ENCODE measurements at places on chromosomes 12 and 14.

GRCh38 chr14:94394581-94395207 lies 6.3 kb upstream of the SERPINA1 start:
- DNase-seq, result peak; percentile 4

- DNase-seq, result no peak
These were observed 10.7 kb downstream of the KRT80 start for GRCh38 chr12:52180971-52181628.

- DNase-seq, result no peak
These were observed 530 bp upstream of the NYNRIN start for GRCh38 chr14:24398293-24398652.

- DNase-seq, result no peak
These were observed 157.1 kb upstream of the ARHGAP5 start for GRCh38 chr14:31920001-31920400.

DNA sequence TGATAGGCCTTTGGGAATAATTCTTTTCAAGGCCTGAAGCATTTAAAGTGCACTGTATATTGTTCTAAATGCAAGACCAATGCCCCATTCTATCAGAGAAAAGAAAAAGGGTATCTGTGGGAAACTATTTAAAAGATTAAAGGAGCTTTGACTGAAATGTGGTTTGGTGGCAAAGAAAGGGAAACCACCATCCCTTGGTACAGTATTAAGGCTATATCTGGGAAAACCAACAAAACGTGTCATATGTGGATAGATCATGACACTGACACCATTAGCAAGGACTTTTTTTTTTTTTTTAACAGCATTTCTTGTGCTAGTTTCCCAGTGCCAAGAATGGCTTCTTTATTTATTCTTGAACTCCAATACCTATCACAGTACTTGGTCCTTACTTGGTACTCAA lies 890.7 kb downstream of the DIO2 start:
- no peak for DNase-seq

DNA sequence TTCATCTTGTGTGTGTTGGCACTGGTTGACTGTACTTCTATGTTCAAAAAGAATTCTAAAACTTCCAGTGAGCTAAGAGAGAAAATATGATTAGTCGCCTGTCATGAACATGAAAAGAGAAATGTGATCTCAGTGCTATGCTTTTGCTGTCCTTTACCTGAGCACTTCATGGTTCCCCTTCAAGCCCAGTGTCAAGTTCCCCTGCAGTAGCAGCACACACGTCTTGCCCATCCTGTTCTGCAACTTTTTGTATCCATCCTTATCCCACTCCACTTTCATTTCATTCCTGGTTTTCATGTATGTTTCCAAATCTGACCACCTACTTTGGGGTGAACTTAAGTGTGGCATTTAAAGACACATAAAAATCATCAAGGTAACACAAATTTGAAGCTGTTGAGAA lies 848.0 kb upstream of the USP15 start:
- no peak for DNase-seq

DNA sequence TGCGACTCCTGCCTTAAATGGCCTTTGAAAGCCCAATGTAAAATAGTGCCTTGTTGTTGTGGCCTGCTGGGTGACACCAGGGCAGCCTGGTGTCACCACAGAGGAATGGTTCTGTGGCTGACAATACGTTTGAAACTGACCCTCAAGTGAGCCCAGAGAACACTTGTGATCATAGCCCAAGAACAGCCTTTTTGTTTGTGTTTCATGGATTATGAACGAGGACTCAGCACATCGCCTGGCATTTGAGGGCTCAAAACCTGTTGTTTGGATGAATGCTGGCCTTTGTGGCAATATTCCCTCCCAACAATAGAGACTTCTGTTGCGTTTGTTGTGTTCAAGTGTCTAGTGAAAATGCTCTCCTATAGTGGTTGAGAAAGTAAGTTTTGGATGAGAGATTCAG lies 48.5 kb downstream of the TSPAN9 start:
- DNase-seq, result no peak

DNA sequence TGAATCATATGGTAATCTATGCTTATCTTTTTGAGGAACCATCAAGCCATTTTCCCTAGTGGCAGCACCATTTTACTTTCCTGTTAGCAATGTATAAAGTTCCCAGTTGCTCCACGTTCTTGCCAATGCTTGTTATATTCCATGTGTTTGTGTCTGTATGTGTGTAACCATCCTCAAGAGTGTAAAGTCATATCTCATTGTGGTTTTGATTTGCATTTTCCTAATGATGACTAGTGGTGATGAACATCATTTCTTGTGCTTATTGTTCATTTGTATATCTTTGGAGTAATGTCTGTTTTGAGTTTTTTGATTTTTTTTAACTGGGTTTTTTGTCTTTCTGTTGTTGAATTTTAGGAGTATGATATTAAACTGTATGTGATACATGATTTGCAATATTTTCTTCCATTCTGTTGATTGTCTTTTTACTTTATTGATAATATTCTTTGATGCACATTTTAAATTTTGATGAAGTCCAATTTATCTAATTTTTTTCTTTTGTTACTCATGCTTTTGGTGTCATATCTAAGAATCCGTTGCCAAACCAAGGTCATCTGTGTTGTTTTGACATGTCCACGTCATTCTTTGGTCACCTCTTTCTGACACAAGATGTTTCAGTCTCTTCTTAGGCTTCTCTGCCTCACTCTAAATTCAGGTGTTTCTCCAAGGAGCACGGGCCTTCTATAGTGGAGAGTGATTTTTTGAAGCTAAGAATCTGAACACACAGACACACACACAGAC lies 36.1 kb downstream of the PPHLN1 start:
- DNase-seq, result no peak

GRCh38 chr12:79033788-79034187 lies 169.2 kb downstream of the SYT1 start:
- DNase-seq, result no peak

DNA sequence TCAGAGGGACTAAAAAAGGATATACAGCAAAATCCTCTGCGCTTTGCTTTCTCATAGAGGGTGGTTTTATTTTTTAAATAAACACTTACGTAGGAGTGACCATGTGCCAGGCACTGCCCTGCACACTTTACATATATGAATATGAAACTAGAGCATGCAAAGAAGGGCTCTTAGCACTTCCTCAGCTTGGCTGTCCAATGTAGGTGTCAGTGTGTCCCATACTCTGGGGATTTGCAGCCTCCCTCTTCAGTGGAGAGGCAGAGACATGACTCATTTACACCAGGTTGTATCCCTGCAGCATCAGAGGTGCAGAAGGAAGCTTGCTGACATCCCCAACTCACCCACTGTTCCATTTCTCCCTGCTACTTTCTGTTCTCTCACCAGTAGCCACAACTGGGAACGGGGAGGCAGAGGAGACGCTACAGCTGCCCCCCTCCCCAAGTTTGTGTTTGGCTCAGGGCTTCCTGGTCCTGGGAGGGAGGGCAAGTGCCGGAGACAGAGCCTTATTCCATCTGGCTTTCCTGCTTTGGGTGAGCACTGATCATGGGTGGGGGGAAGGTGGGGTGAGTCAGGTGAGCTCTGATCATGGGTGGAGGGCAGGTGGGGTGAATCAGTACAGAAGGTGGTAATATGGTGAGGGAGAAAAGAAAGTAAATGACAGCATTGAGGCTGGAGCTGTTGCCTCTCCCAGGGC lies 4.9 kb upstream of the KRT5 start:
- no peak for DNase-seq

- no peak for DNase-seq
These were observed 1.3 kb downstream of the DTX1 start for GRCh38 chr12:113057565-113058485.

DNA sequence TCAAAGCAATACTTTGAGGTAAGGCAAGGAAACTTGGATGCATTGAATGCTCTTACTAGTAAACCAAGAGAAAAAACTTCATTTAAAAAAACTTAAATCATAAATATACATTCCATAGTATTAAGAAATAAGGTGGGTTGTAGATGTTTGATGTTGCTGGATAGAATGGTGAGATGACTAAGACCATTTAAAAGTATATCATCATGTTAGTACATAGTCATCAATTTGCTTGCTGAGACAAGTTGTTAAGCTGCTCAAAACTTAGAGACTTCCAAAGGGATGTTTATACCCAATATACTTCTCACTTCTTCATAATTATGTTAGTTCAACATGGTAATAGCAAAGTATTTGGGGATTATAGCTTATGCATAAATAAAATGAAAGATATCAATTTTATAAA lies 675.5 kb upstream of the MGAT4C start:
- no peak for DNase-seq

GRCh38 chr12:14395074-14395778 lies 29.7 kb downstream of the ATF7IP start:
- no peak for DNase-seq

- no peak for DNase-seq
These were observed 70.3 kb downstream of the STAB2 start for GRCh38 chr12:103657331-103657730.

DNA sequence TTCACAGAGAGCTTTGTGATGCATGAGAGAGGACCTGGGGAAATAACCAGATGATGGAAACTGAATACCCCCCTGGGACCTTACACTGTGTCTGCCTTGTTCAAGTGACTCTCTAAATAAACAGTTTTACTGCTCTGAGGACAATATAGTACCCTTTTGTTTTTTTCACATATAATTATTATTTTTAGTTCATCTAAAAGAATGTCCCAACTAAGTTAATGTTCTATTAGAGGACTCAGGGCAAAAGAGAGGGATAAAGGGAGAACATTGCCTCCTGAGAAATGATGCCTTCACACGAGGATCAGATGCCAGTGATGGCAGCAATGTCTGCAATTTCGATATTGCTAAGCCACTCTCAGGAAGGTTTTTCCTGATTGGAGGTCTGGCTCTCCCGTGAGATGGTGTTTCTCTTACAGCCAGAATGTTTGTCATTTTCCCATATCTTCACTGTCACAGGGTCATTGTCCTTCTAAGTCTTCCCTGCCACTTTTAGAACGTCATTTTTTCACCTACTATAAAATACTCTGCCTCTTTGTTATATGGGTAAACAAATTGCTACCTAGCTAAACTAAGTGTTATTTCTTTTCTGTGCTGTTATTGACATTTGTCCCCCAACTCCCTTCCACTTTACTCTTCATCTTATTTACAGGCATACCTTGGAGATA lies 201.6 kb downstream of the RAD51B start:
- DNase-seq, result no peak

DNA sequence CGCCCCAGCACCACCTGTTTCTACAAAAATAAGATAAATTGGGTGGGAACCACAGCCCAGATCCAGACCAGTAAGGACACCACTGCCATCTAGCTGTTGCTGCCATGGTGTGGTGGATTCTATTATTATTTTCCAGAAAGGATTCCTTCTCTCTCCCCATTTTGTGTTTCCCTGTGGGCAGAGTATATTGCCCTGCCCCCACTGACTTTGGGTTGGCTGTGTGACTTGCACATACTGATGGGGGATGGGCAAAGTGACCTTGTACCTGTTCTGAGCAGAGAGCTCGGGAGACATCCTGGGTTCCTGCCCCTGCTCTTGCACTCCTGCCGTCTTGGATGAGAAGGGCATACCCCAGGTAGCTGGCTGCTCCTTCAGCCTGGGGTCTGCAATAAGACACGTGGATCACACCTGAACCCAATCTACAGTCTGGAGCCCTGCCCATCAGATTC lies 24.3 kb downstream of the MOAP1 start:
- DNase-seq, result no peak

DNA sequence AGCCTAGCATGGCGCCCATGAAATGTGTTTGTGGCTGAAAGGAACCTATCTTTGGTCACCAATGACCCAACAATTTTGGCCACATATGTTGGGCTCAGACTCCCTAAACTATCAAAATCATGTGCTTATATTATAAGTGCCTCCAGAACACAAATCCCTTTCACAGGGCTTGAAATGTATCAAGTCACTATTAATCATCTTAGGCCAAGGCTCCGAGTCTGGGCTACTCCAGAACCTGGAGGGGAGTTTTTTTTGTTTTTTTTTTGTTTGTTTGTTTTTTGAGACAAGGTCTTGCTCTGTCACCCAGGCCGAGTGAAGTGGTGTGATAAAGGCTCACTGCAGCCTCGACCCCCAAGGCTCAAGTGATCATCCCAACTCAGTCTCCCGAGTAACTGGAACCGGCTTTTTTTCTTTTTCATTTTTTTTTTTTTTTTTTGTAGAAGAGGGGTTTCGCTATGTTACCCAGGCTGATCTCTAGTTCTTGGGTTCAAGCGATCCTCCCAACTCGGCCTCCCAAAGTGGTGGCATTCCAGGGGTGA lies 989 bp upstream of the DRAM1 start:
- DNase-seq, result no peak

DNA sequence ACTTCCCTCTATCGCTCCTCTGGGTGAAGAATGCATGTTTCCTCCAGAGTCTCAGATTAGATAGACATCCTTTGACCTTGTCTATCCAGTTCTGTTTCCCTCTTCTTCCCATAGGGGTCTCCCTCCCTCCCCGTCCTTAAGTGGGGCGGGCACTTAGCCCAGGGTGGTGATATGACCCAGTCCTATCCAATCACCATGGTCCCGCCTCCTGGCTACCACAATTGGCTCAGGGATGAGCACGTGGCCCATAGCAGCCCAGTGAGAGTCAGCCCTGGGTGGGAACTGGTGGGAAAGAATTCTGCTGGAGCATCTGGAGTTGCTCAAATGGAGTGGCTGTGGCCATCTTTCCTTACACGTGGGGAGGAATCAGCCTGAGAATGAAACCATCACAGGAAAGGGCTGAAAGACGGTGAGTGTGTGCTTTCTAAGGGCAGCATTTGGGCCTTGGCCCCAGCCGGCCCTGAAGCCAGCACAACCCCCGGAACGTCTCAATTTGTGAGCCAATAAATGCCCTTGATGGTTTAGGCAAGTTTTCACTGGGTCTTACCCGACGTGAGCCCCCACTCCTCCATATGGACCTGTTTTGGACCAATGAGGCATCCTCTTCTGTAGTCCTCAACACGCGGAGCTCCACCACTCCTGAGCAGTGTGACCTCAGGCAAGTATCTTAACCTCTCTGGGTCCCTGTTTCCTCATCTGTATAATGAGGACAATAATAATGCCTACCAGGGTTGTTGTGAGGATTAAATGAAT lies 14.4 kb upstream of the MLXIP start:
- no peak for DNase-seq

DNA sequence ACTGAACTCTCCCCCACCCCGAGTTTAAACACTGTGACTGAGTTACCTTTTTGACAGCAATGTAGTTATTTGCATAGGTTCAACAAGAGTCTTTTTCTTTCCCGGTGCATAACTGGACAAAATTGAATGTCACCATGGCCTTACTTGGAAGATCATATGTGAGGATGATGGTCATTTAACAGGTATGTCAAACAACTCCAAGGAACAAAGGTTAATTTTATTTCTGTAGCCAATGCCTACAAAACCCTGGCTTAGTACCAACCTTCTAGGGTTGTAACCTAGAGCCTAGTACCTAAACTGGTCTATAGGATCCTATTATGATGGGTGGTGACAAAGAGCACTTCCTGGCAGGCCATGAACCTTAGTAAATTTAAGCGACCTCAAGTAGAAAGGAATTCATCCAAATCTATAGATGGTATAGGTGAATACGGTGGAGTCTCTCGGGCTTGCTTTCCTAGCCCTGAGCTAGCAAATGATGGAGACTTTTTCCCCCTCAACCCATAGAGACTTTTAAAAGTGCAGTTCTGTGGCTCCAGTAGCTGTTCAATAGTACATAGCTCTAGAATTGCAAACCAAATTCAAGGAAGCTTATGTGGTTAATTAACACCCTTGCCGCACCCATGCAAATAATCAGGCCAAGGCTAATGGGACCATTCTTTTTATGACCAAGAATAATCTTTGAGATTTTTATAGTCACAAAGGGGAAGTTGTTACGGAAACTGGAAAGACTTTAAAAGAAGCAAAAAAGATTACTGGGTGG lies 89.0 kb downstream of the SLC38A1 start:
- DNase-seq, result no peak

GRCh38 chr12:68887641-68888040 lies 45.3 kb downstream of the CPM start:
- DNase-seq, result no peak

GRCh38 chr12:123813349-123813748 lies 51.2 kb downstream of the DNAH10 start:
- DNase-seq, result no peak

GRCh38 chr12:12482959-12483358 lies 79.7 kb downstream of the DUSP16 start:
- DNase-seq, result no peak

All from stimulated activated CD8-positive, alpha-beta memory T cell treated with anti-CD3 and anti-CD28 coated beads, Interleukin-7, amount 100 ng/mL, for 4 hours (primary cell).